ENCODE measurements at places on chromosomes 5 and 9. TPM values are rescaled to one million over a fixed set of nuclear protein-coding genes. Genes with fewer than 3 reads are reported as not detected.

The JAKMIP2 gene
- total RNA-seq = 1.1 TPM

The SPATA31D4 gene
- not detected for total RNA-seq

The TEK gene
- total RNA-seq = 0.73 TPM

The CCDC112 gene
- total RNA-seq = 7.3 TPM

The RLN2 gene
- total RNA-seq = not detected

The SLC45A2 gene
- total RNA-seq = 0.20 TPM

The SLC34A1 gene
- total RNA-seq = not detected

The NTRK2 gene
- under 0.01 TPM for total RNA-seq

The FBP1 gene
- not detected for total RNA-seq

The LHX6 gene
- total RNA-seq = not detected

The HAVCR2 gene
- 3.3 TPM for total RNA-seq

The CHMP5 gene
- 46.5 TPM for total RNA-seq

The OTULIN gene
- total RNA-seq = 22.9 TPM

The RGS7BP gene
- total RNA-seq = not detected

The FCN1 gene
- not detected for total RNA-seq

The CDX1 gene
- total RNA-seq = not detected

The SOX30 gene
- total RNA-seq = not detected

The PROB1 gene
- total RNA-seq = 0.73 TPM

The ATG10 gene
- 9.6 TPM for total RNA-seq

The SLC1A1 gene
- 28.7 TPM for total RNA-seq

The SLC6A19 gene
- not detected for total RNA-seq

The LCN15 gene
- not detected for total RNA-seq

The HNRNPAB gene
- 91.9 TPM for total RNA-seq

The ECM2 gene
- 3.3 TPM for total RNA-seq

The APBB3 gene
- total RNA-seq = 9.8 TPM
